ENCODE measurements at places on chromosomes 1 and 21.

- peak; percentile 77 for DNase-seq
Observed at GRCh38 chr1:204828352-204828850, 42.3 kb upstream of the NFASC start.

DNA sequence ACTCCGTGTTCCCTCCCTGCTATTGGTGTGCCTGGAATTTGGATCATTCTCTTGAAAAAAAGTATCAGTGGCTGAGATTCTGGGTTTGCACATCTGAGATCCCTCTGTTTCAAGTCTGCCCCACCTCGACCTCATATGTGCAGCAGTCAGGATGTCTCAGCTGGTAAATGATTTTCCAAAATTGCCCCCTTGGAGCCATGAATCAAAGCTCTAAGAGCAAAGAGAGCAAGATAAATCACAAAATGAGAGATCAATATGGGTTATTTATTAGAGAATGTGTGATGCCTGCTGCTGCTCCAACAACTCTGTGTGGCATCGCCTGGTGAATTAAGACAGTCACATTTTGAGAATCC is 8.5 kb downstream of the CRP start:
- DNase-seq = no peak

DNA sequence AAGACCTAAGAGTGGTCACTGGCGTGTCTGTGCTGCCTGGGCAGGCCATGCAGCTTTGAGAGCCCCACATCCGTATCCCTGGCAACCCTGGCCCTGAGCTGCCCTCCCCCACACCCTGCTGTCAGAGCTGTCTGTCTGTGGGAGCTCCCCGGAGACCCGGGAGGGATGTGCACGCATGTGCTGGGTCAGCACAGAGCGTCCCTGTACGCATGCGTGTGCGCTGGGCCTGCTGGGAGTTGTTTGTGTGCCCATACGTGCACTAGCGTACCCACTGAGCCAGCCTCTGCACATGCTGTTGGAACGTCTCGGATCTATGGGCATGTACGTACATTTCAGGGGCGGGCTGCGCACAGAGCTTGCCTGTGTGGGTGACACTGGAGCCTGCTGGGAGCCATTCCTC is 89.3 kb downstream of the EPHB2 start:
- DNase-seq = no peak

GRCh38 chr1:224168859-224169380 is 14.1 kb upstream of the DEGS1 start:
- DNase-seq = no peak

DNA sequence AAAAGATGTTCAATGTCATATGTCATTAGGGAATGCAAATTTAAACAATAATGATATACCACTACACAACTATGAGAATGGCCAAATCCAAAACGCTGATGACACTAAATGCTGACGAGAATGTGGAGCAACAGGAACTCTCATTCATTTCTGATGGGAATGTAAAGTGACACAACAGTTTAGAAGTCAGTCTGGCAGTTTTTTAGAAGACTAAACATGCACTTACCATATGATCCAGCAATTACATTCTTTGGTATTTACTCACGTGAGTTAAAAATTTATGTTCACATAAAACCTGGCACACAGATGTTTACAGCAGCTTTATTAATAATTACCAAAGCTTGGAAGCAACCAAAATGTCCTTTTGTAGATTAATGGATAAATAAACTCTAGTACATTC is 110.4 kb upstream of the C1orf21 start:
- DNase-seq = no peak

GRCh38 chr21:31948676-31949075 is 75.9 kb downstream of the HUNK start:
- DNase-seq = no peak

DNA sequence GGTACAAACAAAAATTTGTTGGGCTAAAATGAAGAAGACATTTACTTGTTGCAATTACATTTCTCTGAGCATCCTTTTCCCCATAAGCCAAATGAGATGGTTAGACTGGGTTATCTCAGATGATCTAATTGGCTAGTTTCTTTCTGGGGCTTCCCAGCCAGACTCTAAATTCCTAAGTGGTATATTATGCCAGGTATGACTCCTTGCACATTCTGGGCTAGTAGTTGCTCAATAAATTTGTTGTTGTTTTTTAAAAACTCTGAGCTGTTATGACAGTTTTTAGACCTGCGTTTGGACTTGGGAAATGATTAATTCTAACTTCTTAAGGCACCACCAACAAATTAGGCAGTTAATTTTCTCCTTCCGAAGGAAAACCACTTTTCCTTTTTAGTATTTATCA is 66.1 kb downstream of the UCK2 start:
- DNase-seq = no peak

GRCh38 chr1:202586018-202586821 is 124.0 kb downstream of the SYT2 start:
- peak; percentile 58 for DNase-seq

DNA sequence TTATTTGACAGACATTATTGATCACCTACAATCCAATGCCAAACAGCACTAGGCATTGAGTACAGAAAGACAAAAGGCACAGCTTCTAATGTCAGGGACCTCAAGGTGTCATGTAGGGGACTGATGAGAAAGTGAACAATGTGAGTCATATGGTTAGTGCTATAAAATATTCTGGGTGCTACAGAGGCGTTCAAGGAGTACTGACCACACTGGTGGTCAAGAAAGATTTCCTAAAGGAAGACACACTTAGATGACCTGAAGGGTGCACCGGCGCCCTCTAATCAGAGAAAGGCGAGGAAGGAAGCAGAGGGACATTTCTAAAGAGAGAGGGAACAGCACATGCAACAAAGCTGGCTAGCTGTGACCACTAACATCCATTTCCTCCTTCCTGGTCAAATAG is 64.9 kb upstream of the F3 start:
- DNase-seq = no peak
